ENCODE measurements at places on chromosomes 11 and 22.
A peak's percentile ranks its signal among the peaks of the same experiment; 100 is the strongest.

- DNase-seq = no peak
Observed at GRCh38 chr11:48073031-48073861, 92.9 kb downstream of the PTPRJ start.

DNA sequence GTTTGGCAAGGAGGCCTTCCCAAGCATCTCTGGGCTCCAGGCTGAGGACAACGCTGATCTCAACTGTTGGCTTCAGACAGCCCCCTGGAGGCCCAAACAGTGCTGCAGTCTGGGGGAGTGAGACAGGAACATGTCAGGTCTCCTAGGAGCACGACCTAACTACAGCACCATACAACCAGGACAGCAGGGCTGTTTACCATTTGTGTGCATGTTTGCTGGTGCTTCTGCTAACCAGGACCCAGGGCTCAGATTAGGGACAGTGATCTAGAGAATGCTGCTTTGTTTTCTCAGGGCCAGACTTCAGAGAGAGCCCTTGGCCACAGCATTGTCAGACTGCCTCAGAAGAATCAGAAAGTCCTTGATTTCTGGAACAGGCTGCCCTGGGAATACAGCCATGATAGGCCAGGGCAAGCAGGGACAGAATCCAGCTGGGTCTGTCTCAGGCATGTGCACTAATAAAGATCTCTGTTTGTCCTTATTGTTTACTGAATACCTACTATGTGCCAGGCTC is 126.5 kb downstream of the VPREB1 start:
- DNase-seq = no peak

GRCh38 chr11:64265176-64266160 is 14.1 kb downstream of the PLCB3 start:
- no peak for DNase-seq

GRCh38 chr11:36035454-36035853 is 91.6 kb downstream of the LDLRAD3 start:
- DNase-seq = no peak

DNA sequence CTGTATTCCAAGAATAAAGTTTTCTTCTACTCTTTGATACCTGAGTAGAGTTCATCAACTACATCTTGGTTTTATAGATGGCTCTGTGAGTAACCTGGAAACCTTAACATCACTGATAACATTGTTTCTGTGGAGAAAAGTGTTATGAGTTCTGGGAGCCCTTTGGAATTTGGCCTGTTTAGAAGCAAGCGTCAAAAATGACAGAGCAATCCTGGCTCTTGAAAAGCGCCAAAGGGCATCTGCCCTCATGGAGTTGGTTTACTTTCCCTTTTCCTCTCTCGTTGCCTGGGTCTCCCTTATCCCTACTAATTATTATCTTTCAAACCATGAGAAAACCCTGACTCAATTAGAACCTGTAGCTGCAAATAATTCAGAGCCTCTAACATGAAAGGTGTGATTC is 140.1 kb downstream of the DBX1 start:
- DNase-seq = no peak

DNA sequence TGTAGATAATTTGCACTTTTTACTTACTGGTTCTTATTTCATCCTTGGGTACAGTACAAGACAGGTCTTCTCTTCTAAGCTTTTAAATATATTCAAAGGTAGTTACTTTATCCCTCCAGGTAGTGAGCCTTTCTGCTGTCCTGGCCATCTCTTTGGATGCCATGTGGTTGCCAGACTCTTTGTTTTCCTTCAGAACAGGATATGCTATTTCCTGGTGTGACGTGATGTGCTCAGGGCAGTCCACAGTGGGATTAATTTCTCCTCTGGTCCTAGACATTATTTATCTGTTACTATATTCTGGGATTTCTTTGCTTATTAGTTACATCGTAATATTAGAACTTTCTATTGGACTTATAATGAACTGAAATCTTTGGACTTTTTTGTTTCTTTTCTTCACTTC is 63.7 kb downstream of the PPP6R3 start:
- DNase-seq = no peak

- no peak for DNase-seq
Observed at GRCh38 chr11:66846671-66847091, 3.4 kb downstream of the RCE1 start.

DNA sequence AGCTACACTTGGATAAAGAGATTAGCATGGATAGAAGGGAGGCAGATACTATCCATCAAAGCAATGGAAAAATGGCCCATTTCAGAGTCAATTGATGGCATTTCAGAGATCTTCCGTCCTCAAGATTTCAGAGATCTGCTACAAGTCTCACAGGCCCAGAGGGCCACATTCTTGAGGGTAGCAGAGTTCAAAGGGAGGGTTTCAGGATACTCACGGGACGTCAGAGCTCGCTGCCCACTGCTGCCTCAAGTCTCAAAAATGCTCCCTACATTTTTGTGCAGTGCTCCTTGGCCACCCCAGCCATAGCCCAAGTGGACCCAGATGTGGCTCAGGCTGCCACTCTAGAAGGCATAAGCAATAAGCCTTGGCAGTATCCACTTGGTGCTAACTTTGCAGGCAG is 24.9 kb downstream of the RTL6 start:
- no peak for DNase-seq

- no peak for DNase-seq
Observed at GRCh38 chr11:128246364-128246801, 341.0 kb downstream of the ETS1 start.

DNA sequence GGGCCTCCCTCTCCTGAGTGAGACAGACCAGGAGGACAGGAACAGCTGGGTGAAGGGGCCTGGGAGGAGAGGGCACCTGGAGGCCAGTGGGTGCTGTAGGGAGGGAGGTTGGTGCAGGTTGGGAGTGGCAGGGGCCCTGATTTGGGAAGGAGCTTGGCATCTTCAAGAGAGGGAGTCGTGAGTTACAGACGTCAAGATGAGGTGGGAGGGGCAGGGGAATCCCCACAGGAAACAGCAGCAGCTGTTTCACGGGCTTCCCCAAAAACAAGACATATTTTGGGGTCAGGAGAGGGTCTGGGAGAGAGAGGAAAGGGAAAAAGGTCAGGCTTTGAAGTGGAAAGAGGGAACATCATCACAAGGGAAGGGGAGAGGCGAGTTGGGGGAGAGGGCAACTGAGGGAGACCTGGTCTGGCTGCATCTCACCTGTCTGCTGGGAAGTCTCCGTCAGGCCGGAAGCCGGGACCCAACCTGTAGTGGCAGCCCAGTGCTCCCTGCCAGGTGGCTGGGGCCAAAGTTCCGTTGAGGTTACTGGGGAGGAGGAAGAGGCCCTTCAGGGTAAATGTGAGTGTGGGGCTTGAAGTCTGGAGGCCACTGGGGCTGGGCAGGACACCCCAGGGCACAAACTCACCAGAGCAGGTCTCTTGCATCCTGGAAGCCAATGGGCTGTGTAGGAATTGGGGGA is 4.4 kb downstream of the NAALADL1 start:
- no peak for DNase-seq

GRCh38 chr11:3823303-3823702 is 14.9 kb downstream of the PGAP2 start:
- no peak for DNase-seq

DNA sequence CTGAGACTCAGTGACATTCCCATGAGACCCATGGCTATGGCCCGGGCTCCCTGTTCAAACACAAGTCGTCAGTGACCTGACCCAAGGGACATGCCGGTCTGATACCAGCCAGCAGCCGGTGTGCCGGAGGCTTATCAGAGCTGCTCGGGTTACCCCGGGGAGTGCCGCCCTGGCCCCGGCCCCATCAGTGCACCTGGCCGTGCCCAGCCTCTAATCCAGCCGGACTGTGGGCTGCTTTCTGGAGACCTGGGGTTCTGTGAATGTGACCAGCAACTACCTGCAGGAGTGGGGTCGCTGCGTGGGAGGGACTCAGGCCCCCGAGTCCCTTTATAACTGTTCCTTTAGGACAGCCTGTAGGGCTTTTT is 52.7 kb downstream of the LINC01488 start:
- DNase-seq = no peak

GRCh38 chr11:66854729-66855211 is 2.1 kb upstream of the LRFN4 start:
- DNase-seq = no peak

GRCh38 chr11:12725863-12726682 is 51.9 kb downstream of the TEAD1 start:
- DNase-seq = no peak

DNA sequence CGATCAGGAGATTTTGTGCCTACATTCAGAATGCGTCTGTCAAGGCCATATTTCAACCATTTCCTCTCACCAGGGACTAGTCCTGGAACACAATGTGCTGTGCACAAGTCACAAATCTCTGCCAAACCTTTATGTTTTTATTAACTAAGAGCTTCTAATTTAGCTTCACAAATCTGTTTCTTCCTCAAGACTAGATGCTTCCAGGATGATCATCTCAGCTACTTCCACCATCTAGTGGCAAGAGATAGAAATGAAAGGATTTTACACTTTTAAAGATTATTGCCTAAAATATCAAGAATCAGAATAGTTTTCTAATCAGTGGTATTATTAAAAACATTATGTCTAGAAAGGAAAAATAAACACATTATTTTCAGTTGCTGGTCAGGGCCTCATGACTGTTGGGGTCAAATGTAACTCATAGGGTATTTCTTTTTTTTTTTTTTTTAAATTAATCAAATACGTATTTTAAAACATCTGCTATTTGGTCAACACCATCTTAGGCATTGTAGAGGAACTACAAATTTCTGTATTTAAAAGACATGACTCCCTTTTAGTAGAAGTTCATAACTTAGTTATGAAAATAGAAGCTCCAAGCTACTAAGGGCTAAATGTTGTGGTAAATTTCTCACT is 1102.6 kb downstream of the DLG2 start:
- peak; percentile 13 for DNase-seq

DNA sequence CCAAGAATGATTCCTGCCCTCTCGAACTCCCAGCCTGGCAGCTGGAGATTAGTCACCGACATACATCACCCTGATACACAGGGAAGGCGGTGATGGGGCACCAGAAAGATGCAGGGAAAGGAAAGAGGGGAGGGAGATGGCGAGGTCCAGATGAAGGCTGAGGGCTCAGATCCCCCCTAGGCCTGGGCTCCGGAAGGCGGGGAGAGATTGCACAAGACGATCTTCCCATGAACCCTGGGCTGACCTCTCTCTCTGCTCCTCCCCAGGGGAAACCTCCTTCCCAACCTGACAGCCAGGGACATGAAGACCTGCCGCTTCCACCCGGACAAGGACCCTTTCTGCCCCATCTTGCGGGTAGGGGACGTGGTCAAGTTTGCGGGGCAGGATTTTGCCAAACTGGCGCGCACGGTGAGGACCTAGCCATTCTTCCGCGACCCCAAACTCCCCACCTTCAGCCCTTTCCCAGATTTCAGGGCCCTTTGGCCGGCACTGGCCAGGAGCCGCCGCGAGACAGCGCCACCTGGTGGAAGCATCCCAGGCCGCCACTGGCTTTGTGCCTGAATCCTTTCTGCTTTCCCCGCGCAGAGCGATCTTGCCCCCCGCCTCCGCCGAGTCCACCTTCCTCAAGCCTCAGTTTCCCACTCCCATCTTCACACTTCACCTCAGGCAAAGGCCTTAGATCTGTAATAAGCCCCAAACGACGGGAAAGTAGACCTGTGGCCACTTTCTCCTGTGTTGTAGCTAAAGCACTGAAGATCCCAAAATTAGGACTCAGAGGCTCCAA is 11.5 kb downstream of the P2RX3 start:
- peak; percentile 71 for DNase-seq

GRCh38 chr11:9139628-9140357 is 48.4 kb upstream of the SCUBE2 start:
- no peak for DNase-seq

All from hematopoietic multipotent progenitor cell treated with erythropoietin and hydrocortisone succinate and interleukin-3 and kit ligand, for 6 days (in vitro differentiated cells).